SJSA1 (cell line): ENCODE measurements at places on chromosomes 5 and 9. TPM values are rescaled to one million over a fixed set of nuclear protein-coding genes. Genes with fewer than 3 reads are reported as not detected.

GFPT2 gene
- total RNA-seq = 125 and 138 TPM in 2 replicates

- no peak for DNase-seq
Observed at GRCh38 chr9:93114169-93114983, 18.4 kb downstream of the CARD19 start.

GRCh38 chr9:134585021-134585561 is 56.5 kb upstream of the COL5A1 start:
- peak; percentile 38 for DNase-seq

DNA sequence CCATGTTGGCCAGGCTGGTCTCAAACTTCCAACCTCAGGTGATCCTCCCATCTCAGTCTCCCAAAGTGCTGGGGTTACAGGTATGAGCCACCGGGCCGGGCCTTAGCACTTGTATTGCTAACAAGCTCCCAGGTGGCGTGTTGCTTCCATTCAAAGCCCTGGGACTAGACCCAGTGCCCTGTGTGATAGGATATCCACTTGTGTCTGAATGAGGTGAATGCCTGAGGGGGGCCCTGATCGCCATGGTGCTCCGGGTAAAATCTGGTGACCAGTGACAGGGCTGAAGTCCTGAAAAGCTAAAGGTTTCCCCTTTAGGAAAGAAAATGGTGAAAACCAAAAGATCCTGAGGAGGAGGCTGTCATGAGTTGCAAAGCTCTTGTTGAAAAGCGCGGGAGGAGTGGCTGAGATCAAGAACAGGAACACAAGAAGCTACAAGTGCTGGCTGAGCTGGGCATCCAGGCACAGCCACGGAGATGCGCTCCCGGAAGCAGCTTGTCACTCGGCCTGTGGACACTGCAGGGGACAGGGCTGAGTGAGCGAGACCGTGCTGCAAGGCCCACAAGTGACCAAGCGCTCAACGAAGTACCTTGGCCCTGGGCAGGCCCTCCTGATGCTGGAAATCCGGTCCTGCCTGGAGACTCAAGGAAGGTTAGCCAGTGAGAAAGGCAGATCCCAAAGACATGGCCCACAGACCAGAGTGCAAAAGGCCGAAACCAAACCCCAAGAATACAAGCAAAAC is 39.8 kb upstream of the NXNL2 start:
- no peak for DNase-seq

- DNase-seq = no peak
Observed at GRCh38 chr5:148746826-148747535, 79.4 kb upstream of the ADRB2 start.

- DNase-seq = peak; percentile 48
Observed at GRCh38 chr9:124660341-124660801, 110.7 kb downstream of the NR6A1 start.

SRD5A1 gene
- total RNA-seq = 18.1 and 39.2 TPM in 2 replicates

CLTB gene
- total RNA-seq = 177 and 206 TPM in 2 replicates

DNA sequence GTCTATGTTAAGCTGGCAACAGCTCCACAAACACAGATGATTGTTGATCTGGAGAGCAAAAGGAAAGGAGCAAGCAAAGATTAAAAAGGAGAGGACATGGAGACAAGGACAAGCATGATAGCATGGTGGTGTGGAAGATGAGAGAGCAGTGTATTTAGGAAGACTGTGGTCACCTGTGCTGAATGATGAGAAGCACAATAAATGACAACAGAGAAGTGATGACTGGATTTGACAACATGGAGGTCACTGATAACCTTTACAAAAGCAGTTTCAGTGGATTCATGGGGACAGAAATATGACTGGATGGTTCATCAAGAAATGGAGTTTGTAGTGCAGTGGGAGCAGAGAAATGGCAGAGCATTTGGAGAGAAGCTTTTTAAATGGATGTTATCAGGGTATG is 20.2 kb downstream of the TTC33 start:
- DNase-seq = no peak

- DNase-seq = no peak
Observed at GRCh38 chr5:43497311-43498104, 13.8 kb upstream of the TMEM267 start.

DNA sequence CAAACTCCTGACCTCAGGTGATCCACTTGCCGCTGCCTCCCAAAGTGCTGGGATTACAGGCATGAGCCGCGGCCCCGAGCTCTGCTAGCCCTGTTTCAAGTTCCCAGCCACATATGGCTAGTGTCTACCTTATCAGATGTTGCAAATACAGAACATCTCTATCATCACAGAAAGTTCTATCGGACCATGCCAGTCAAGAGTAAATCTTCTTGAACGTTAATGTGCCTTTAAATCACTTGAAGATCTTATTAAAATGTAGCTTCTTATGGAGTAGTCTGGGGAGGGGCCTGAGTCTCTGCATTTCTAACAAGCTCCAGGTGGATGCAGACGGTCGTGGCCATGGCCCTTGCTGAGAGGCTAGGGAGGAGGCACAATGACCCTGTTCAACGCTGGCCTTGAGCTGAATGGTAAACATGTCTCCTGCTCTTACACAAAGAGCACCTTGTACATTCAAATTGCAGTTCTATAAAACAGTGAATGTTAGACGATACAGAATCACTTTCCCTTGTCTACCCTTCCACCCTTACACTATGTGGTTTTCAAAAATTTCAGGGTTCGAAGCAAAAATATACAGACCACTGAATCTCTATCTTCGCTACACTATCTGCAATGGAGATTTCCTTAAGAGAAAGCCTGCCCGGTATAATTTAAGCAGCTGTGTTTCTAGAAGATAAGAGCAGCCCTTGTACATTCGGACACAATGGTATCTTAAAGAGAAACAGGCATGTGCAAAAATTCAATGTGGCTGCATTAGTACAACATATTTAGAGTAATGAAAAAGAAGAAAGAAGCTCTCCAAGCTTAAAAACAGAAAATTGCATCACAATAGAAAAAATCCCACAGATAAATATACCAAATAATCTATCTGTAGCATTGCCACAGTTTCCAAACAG is 114.1 kb downstream of the FRMD3 start:
- no peak for DNase-seq

- DNase-seq = no peak
Observed at GRCh38 chr5:102866237-102866600, 111.1 kb downstream of the PAM start.

TOPORS gene
- 14.2 and 14.7 TPM in 2 replicates for total RNA-seq

GADD45G gene
- total RNA-seq = not detected in 2 replicates

DNA sequence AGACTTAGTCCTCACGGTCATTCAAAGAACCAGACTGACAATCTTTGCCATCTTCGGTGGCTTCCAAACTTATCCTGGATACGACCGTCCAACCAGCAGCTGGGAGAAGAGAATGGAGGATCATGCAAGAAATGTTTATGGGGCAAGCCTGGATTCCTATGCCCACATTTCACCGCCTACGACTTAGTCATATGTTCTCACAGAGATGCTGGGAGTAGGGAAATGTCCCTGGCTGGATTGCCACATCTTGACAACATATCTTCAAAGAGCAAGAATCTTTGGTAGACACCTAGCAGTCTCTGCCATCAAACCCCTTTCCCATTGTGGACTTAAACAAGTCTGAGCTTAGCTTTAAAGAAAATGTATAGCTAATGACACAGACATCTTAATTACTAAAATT is 5.0 kb downstream of the MED7 start:
- no peak for DNase-seq

RGS7BP gene
- 0.03 TPM in 1 of 2 replicates, not detected in the other for total RNA-seq

DNA sequence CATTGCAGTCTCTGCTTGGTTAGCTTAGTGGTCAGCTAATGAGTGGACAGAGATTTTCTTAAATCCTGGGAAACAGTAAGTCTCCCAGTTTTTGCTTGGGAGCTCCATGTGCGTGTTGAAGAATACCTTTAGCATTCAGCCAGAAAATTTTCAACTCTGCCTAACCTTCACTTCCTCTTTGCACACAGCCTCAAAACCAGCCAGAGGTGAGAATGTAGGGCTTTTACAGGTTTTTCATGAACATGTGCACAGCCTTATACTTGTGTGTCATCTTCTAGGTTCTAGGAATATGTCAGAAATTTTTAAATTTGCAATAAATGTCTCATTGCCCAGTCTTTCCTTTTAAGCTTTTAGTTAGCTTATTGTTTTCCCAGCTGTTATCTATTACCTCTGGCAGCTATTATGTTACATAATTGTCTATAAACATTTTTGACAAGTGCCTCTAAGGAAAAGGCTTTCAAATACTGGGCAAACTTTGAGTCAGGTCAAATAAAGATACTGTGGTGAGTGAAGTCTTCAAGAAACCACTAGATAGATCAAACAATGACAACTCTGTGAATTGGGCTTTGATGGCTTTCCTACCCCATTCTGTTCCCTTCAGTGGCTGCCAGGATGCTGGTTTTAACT is 12.7 kb downstream of the ADGRV1 start:
- no peak for DNase-seq

GRCh38 chr9:134317400-134317789 is 8.9 kb upstream of the RXRA start:
- DNase-seq = no peak

- DNase-seq = no peak
Observed at GRCh38 chr5:53322257-53322656, 158.2 kb upstream of the FST start.

DMRT3 gene
- not detected in 2 replicates for total RNA-seq

IRX2 gene
- total RNA-seq = 16.4 and 16.7 TPM in 2 replicates

SELENOP gene
- total RNA-seq = 0.76 TPM in 1 of 2 replicates, not detected in the other

DIPK1B gene
- not detected in 2 replicates for total RNA-seq

PFN3 gene
- total RNA-seq = not detected in 2 replicates

GRCh38 chr9:115888131-115888530 is 265.5 kb upstream of the PAPPA start:
- no peak for DNase-seq

SLC1A1 gene
- 1.3 and 3.9 TPM in 2 replicates for total RNA-seq

- no peak for DNase-seq
Observed at GRCh38 chr9:132372177-132373095, 17.6 kb upstream of the SETX start.

TMEM174 gene
- total RNA-seq = not detected in 2 replicates

GRCh38 chr9:129482521-129483414 is 138.1 kb downstream of the C9orf50 start:
- DNase-seq = peak; percentile 81

PTGES gene
- 2.4 and 5.4 TPM in 2 replicates for total RNA-seq

GRCh38 chr5:174832025-174832424 is 107.6 kb downstream of the MSX2 start:
- DNase-seq = no peak

NR6A1 gene
- total RNA-seq = 0.88 and 1.0 TPM in 2 replicates

DNA sequence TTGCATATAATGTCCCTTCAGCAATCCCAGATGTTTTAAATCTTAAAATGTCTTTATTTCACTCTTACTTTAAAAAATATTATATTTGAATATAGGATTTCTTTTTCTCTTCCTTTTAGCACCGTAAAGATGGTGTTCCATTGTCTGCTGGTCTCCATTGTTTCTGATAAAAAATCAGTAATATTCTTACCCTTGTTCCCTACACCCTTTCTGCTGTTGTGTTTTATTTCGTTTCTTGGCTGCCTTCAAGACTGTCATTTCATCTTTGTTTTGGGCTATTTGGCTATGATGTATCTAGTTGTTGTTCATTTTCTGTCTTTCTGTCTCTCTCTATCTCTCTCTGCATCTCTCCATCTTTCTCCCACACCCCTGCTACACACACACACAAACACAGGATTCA is 197.9 kb downstream of the IRX2 start:
- DNase-seq = no peak

IL4 gene
- not detected in 2 replicates for total RNA-seq

SPATA31A3 gene
- not detected in 2 replicates for total RNA-seq

GRCh38 chr5:59040024-59040803 is 457.3 kb downstream of the RAB3C start:
- DNase-seq = no peak

DNA sequence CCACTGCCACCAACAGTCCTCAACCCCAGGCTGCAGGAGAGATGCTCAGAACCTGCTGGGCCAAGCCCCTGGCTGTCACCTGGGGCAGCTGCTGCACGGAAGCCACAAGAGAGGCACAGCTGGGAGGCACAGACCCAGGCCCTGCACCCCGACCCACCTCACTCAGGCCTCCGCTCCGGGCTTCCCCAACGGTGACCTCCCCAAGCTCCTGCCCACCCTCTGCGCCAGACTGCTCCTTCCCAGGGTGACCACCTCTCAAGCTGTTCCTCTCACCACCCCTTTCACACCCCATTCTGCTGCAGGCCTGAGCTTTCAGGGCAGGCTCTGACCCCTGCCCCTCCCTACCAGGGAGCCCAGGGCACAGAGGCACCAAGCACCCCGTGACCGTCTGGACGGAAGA is 33.0 kb downstream of the VAV2 start:
- DNase-seq = no peak

DNA sequence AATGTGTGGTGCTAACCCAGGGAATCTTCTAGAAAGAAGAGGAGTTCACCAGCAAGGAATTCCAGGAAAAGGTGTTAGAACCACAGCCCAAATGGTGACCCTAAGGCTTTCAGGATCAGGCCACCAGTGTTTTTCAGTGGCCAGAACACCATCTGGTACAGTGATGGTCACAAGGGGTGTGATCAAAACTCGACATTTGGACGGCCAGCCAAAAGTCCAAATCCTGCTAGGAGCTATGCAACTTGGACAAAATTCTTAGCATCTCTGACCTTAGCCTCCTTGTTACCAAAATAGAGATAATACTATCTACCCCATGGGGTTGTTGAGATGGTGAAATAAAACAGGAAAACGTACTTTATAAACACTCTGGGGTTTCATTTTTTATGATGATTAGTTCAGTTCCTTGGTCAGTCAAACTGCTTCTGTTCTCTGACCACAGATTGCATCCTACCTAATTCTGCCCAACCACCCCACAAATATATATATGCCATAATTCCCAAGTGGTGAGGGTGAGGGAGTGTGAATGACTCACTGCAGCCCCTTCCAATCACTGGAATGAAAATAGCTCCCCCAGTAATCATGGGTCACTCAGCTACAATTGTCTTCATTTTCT is 210.3 kb downstream of the CDK5RAP2 start:
- DNase-seq = no peak

DNA sequence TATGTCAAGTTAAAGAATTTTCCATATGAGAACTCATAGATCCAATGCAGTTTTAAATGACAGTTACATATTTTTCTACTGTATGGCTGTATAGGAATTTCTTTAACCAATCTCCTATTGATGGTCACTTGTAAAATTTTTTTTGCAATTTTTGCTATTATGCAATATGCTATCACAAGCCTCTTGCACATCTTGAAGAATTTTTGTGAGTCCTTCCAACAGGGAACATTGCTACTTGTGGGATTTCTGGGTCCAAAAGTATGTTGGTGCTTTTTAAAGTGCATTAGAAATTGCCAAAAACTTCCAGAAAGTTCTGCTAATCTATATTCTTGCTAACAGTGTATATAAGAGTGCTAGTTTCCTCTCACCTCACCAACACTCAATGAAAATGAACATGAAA is 65.1 kb downstream of the NPR3 start:
- no peak for DNase-seq

- no peak for DNase-seq
Observed at GRCh38 chr9:97895695-97896332, 26.5 kb downstream of the TRMO start.

SLC1A3 gene
- total RNA-seq = 37.0 and 62.0 TPM in 2 replicates

SPINK5 gene
- total RNA-seq = not detected in 2 replicates

C9orf50 gene
- total RNA-seq = not detected in 2 replicates

- DNase-seq = no peak
Observed at GRCh38 chr5:172564883-172565282, 76.2 kb upstream of the NEURL1B start.
